ENCODE measurements at places on chromosomes 2 and 18.

GRCh38 chr2:35428548-35428947 lies 927.0 kb upstream of the CRIM1 start:
- DNase-seq, result no peak

- DNase-seq, result no peak
Observed at GRCh38 chr2:197157879-197158537, 152.6 kb downstream of the ANKRD44 start.

GRCh38 chr2:238379096-238379810 lies 47.5 kb upstream of the ASB1 start:
- DNase-seq, result no peak

DNA sequence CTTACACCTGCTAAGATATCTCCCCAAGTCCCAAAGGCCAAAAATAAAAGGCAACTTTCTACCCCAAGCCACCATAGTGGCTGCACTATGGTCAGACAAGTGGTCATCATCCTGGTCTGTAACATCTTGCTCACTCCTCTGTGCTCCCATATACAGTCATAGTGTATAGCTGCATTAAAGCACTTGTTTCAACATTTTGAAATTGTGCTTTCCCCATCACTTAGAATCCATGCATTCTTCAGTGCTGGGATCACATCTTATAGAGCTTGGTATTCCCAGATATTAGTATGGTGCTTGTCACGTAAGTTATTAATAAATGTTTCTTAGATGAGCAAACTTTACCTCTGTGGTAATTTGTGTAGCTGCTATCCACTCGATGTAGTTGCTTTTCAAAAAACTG lies 40.4 kb upstream of the CDC42EP3 start:
- no peak for DNase-seq

DNA sequence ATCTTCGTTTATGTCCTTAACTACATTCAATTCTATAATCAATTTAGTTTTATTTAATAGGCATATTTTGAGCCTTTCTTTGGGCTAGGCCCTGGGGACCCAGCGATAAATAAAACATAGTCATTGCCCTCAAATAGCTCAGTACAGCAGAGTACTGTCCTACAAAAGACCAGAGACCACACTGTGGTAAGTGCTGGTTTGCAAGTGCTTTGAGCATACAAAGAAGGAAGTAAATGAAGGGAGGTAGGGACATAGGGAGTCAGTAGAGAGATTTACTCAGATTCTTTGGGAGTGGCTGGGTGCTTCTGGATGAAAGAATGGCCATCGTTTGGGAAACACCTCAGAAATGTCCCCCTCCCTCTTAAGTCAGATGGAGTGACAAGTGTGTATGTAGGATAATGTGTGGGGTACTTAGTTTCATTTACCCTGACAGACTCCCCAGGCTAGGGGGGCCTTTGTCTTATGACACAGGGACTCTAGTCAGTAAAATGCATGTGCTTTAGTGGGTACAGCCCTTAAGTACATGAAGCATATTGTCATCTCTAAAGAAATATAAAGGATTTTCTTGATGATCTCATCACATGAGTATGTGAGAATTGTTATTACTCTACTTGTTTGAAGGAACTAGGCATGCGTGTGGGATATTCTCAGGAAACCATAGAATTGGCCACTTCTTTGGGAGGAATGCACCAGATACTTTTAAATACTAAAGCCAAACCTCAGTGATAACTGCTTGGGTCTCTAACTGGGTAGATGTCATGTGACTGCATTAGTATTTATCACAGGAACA lies 35.1 kb downstream of the MAPRE2 start:
- no peak for DNase-seq

- DNase-seq, result no peak
Observed at GRCh38 chr18:34866739-34867138, 156.6 kb downstream of the DTNA start.

- no peak for DNase-seq
Observed at GRCh38 chr2:48529676-48530032, 300 bp upstream of the STON1 start.

DNA sequence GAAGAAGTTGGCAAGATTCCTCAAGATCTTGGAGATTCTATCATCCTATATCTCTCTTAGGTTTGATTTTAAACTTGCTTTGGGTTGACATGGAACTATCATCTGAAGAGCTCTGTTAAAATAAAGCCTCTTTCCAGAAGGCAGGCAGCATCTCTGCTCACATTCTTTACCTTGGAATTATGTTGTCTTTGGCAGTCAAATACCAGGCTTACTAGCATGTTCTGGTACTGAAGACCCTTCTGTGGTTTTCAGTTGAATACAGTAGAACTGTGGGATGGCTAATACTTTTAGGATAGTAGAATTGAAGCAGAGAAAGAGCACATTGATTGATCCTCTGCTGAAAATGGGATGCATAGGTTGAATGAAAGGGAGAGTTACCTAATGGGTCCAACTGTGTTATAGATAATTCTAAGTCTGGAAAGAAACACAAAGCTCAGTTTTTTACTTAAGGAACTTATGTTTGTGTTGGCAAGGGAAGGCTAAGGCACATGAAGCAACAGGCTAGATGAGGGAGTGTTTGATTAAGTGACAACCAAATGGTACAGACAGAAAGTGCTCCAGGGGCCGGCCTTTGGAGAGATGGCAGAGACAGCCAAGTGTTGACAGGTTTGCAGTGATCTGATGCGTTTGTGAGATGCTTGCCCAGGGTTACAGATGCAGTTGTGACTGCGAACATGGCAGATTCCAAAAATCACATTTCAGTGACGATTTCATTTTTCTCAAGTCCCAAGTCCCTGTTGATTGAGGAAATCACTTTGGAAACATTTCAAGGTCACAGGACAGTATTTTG lies 397.9 kb downstream of the MEIS1 start:
- DNase-seq, result no peak

- no peak for DNase-seq
Observed at GRCh38 chr2:107402330-107402729, 424.4 kb upstream of the RGPD4 start.

GRCh38 chr2:173278794-173279526 lies 75.7 kb upstream of the CDCA7 start:
- DNase-seq, result no peak

DNA sequence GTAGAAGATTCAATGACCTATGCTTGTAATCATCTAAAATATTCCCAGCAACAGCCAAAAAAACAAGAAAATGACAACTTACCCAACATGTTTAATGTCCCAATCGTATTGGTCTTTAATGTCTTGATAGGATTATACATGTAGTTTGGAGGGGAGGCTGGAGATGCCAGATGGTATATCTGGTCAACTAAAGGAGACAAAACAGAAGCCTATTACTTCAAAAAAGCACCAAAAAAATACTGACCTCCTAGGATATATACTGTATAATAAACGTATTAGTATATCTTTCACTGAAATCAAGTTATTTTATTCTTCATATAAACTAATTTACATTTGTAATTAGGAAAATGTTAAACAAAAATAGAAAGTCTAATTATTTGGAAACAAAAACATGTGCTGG lies 64.5 kb downstream of the UXS1 start:
- no peak for DNase-seq

DNA sequence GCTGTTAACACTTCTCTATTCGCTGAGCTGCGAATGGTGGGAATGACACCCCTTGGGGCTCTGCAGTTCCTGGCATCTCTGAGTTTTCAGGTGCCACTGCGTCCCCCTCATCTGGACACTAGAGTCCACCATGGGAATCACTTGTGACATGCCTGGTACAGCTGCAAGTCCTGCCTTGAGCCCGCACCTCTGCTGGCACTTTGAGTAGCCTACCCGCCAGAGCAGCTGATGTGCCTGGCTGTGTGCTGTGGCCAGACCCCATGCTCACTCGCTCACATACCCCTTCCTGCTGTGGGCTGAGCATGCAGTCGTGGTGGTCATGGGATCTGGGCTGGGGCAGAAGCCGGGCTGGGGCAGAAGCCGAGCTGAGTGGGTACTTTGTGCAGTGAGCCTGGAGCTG lies 117.6 kb downstream of the RND3 start:
- no peak for DNase-seq

Measured in stimulated activated CD8-positive, alpha-beta memory T cell treated with anti-CD3 and anti-CD28 coated beads, Interleukin-7, amount 100 ng/mL, for 1 hour (primary cell).